ENCODE measurements at places on chromosomes 5 and 9. TPM values are rescaled to one million over a fixed set of nuclear protein-coding genes. Genes with fewer than 3 reads are reported as not detected.
A peak's percentile ranks its signal among the peaks of the same experiment; 100 is the strongest.

DNA sequence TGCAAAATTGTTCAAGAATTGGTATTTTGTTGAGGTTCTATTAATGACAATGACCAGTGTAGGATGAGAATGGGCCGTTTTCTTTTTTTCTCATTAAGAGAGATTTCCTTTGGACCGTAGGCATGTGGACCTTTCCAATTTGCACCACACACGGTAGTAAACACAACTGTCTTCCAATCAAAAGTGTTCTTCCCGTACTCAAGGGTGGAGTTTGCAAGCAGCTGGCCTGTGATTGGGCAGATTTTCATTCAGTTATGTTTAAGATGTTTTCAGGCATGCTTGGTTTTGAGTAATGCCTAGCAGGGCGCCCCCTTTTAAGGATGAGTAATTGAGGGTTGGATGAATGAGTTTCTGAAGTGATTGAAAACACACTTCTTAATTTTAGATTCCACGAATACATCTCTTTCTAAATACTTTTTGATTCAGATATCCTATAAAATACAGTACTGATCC is 2.5 kb downstream of the KDM3B start:
- H3K4me3 ChIP-seq = peak overlapping the region; percentile 90
- DNase-seq = peak; percentile 96
- H3K27ac ChIP-seq = no peak overlapping the region
- peaks cover 43% of the 10 kb centered on the region for H3K4me1 ChIP-seq
- no peaks in the 10 kb centered on the region for H3K36me3 ChIP-seq

DNA sequence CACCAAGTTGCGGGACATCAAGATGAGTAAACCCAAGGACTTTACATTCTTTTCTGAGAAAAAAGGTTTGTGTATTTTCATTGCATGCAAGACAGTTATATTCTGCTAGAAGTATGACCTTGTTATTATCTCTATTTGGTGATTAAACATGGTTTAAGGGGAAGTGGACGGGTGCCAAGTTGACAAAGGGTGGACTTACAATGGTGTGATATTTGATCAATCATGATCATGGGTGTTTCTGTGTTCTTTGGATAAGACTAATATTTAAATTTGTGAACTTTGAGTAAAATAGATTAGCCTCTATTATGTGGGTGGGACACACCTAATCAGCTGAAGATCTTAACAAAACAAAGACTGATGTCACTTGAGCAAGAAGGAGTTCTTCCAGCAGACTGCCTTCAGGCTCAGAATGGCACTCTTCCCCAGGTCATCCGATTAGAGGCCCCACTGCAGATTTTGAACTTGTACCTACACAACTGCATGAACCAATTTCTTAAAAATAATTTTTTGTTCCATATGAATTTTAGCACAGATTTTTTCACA is 782.9 kb downstream of the CDH12 start:
- no peak overlapping the region for H3K27ac ChIP-seq
- H3K36me3 ChIP-seq = no peaks in the 10 kb centered on the region
- no peak overlapping the region for H3K4me3 ChIP-seq
- no peaks in the 10 kb centered on the region for H3K27me3 ChIP-seq
- no peak for DNase-seq
- H3K4me1 ChIP-seq = no peaks in the 10 kb centered on the region

- no peaks in the 10 kb centered on the region for H3K4me1 ChIP-seq
- H3K36me3 ChIP-seq = no peaks in the 10 kb centered on the region
- no peak for DNase-seq
- H3K27me3 ChIP-seq = no peaks in the 10 kb centered on the region
- no peak overlapping the region for H3K4me3 ChIP-seq
These were observed 80.3 kb upstream of the SARDH start for GRCh38 chr9:133818444-133818843.

GRCh38 chr9:124415852-124416484 is 726 bp upstream of the PSMB7 start:
- H3K36me3 ChIP-seq = peaks cover 29% of the 10 kb centered on the region
- no peak for DNase-seq
- peak overlapping the region; percentile 81 for H3K4me3 ChIP-seq
- H3K27me3 ChIP-seq = no peaks in the 10 kb centered on the region
- peaks cover 30% of the 10 kb centered on the region for H3K4me1 ChIP-seq
- no peak overlapping the region for H3K27ac ChIP-seq

GRCh38 chr9:26346942-26347477 is 545.6 kb downstream of the CAAP1 start:
- no peaks in the 10 kb centered on the region for H3K27me3 ChIP-seq
- no peak overlapping the region for H3K4me3 ChIP-seq
- no peak for DNase-seq
- H3K4me1 ChIP-seq = no peaks in the 10 kb centered on the region
- no peak overlapping the region for H3K27ac ChIP-seq

GRCh38 chr5:18375641-18376040 is 741.4 kb downstream of the TAF11L14 start:
- H3K36me3 ChIP-seq = no peaks in the 10 kb centered on the region
- H3K4me1 ChIP-seq = no peaks in the 10 kb centered on the region
- H3K4me3 ChIP-seq = no peak overlapping the region
- no peaks in the 10 kb centered on the region for H3K27me3 ChIP-seq
- H3K27ac ChIP-seq = no peak overlapping the region
- DNase-seq = no peak

- H3K4me1 ChIP-seq = no peaks in the 10 kb centered on the region
- H3K27ac ChIP-seq = no peak overlapping the region
- H3K4me3 ChIP-seq = no peak overlapping the region
These were observed 77.2 kb upstream of the RAPGEF1 start for GRCh38 chr9:131817073-131817472.

GRCh38 chr5:173229382-173229959 is 5.5 kb downstream of the NKX2-5 start:
- no peaks in the 10 kb centered on the region for H3K4me1 ChIP-seq
- H3K27ac ChIP-seq = no peak overlapping the region
- H3K36me3 ChIP-seq = no peaks in the 10 kb centered on the region
- no peak overlapping the region for H3K4me3 ChIP-seq
- no peak for DNase-seq

Gene EGR1
- total RNA-seq = 2.2 TPM

Gene MPDZ
- total RNA-seq = 58.3 TPM

Gene HSDL2
- total RNA-seq = 44.2 TPM

Gene GLDC
- 0.72 TPM for total RNA-seq
